ENCODE measurements at places on chromosomes 4 and X. TPM values are rescaled to one million over a fixed set of nuclear protein-coding genes. Genes with fewer than 3 reads are reported as not detected.

Gene PPP1R3F
- total RNA-seq: 22.1 TPM

Gene F8A2
- not detected for total RNA-seq

Gene MAOA
- total RNA-seq: 103 TPM

Gene CSAG2
- total RNA-seq: not detected

DNA sequence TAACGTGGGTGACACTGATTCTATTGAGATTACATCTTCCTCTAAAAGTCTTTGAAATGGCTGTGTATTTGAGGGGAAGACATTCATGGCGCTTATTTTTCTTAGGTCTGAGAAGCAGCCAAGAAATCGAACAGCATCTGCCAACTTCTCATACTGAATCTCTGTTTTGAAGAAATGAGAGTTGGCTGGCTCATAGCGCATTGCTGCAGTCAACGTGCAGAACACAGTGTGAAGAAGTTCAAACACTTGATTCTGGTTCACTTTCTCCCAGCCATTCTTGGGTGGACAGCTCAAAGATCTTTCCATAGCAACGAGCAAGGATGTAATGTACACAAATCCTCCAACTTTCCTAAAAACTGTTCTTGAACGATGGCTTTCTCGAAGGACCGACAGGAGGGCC lies 156.5 kb downstream of the WDFY3 start:
- DNase-seq: no peak

DNA sequence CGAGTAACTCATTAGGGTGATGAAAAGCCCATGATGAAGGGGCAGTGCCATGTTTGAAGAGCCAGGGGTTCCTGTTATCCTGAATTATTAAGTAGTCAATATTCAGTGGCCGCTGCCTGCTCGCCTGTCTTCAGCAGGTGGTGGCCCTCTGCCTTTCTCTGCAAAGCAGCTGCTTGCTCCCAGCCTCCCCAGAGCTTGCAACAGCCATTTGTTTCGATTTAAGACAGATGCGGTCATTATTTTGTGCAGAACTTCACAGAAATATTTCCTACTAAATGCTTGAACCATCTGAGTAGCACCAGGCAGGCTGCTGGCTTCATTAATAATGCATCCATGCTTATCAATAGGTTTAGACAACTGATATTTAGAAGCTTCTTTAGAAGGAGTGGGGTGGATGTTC lies 104.3 kb upstream of the TTC29 start:
- no peak for DNase-seq

DNA sequence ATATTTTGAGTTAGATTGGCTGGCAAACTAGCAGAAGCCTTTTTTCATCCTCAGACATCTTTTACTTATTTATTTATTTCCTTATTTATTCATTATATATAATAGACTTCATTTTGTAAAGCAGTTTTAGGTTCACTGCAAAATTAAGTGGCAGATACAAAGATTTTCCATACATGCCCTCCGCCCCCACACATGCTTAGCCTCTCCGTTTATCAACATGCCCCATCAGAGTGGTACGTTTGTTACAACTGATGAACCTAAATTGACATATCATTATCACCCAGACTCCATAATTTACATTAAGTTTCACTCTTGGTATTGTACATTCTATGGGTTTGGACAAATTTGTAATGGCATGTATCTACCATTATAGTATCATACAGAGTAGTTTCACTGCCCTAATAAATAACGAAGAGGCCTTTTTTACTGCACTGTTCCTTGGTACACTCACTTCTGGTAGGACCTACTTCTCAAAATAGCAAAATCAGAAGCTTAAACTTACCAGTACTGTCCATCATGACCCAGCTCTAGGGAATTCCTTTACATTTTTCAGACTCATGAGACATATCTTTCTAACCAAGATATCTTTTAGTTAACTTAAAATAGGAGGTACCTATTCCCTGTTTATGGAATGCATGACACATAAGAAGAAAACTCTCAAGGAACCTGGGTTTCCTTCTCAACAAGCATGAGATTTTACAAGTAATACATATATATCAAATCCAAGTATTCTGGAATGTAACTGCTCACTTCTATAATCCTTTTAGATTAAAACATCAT lies 4.8 kb upstream of the TMPRSS11B start:
- no peak for DNase-seq

DNA sequence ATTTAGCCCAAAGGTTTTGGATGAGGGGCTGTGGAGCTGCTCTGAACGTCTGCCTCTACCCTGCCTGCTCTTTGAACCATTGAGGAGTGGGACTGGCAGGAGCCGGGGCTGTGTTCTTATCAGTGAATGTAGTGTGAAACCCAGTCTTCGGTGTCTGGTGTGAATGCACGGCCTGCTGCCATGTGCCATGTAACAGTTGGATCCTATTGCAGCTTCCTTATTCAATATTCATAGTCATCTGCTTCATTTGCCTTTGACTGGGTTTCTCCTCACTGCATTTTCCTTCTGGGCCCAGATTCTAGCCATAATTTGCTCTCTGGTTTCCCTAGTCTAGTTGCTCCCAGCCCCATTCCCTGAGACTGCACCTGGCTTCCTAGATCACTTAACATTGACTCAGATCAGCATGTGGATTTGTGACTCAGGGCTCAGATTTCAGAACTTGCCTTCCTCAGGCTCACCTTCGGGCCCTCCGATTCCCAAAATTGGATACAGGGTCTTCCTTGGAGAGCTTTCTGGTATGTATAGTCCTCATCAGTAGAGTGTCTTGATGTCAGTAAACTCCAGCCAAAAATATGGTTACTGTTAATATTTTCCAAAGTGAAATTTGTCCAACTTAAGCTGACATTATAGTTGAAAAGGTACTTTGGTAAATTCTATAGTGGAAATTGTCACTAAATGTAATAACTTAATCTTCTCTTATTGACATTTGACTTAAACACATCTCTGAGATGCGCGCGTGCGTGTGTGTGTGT lies 94.0 kb upstream of the DDIT4L start:
- DNase-seq: no peak

DNA sequence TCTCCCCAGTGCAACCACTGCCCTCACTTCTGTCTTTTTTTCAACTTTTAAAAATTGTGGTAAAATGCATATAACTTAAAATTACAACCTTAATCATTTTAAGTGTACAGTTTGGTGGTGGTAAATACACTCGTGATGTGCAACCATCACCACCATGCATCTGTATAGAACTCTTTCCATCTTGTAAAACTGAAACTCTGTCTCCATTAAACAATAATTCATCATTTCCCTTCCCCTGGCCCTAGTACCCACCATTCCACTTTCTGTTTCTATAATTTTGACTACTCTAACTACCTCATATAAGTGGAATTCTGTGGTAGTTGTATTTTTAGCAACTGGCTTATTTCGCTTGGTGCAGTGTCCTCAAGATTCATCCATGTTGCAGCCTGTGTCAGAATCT lies 6.8 kb upstream of the CTBP1 start:
- no peak for DNase-seq

Gene EDA
- 12.8 TPM for total RNA-seq

DNA sequence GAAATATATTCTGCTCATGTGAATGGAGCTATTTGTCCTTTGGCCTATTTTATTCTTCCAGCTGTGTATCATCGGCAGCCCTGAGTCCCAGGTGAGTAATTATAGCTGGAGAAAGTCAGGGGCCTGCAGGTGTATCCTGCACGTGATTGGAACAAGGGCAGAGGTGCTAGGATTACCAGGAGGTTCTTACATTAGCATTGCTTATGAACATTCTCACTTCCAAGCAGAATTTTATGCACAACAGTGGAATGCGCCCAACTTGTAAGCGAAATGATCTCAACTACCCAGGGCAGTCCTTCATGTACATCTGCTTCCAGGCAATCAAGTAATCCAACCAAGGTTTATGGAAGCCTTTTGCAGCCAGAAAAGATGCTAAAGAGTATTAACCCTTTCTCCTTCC lies 68.9 kb upstream of the NRK start:
- DNase-seq: no peak

- DNase-seq: no peak
Observed at GRCh38 chrX:50680990-50681389, 133.0 kb downstream of the SHROOM4 start.

Gene VSIG4
- 42.1 TPM for total RNA-seq

- DNase-seq: no peak
Observed at GRCh38 chrX:42442745-42443144, 335.2 kb downstream of the PPP1R2C start.

Gene CCDC160
- not detected for total RNA-seq

Gene LRCH2
- total RNA-seq: 1.6 TPM

GRCh38 chr4:156515295-156515694 lies 456.3 kb downstream of the PDGFC start:
- no peak for DNase-seq

- DNase-seq: no peak
Observed at GRCh38 chr4:64146030-64146429, 263.2 kb downstream of the TECRL start.

GRCh38 chrX:47877327-47877726 lies 40.6 kb downstream of the ZNF81 start:
- DNase-seq: no peak

Gene ARHGAP36
- not detected for total RNA-seq

DNA sequence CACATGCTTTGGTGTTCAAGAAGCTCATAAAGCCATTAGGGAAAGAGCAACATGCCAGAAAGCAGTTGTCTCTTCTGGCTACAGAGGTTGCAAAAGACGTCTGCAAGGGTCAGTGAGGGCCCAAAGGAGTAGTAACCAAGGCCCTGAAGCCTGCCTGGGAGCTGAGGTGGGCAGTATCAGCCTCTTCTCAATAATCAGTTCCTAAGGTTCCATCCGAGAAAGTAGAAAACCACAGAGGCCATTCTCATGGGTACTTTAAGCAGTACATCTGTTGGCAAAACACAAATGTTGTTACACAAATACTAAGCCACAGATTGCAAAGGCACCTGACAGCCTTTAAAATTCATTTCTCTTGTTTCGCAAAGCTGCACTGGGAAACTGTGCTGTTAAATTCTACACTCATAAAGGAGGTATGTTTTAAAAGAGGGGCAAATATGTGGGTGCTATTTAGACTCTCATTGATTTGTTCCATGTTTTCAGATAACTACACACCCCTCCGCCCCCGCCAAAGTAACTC lies 37.7 kb downstream of the MECP2 start:
- no peak for DNase-seq

DNA sequence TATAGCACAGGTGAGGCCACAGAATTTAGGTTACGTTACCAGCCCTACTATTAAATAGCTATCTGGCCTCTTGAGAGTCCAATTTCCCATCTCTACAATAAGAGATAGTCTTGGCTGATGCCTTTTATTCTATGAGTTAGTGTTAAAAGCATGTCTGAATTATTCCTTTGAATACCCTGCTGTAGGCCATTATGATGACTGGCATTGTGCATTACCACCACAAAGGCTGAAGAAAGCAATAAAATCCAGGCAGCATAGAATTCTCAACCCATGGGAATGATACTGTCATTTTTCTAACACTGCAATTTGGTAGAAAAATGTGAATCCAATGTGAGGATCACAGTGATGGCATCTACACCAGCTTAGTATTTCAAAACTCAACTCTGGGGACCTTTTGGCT lies 51.4 kb downstream of the OTC start:
- no peak for DNase-seq

DNA sequence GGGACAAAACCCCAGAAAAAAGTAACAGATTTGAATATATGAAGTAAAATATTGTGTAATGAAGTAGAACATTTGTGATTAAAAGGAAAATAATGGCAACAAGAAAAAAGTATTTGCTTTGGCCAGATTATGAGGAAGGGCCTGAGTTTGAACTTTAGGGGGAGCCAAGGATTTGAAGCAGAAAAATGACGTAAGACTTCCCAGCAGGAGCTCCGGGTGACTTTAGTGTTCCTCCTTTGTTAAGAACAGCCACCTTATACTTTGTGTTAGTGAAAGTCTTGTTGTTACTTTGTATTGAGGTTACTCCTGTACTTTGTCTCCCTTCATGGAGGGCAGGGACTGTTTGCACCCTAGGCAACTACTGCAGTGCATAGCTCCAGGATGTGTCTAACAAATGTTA lies 41.1 kb downstream of the DCUN1D4 start:
- DNase-seq: no peak

- no peak for DNase-seq
Observed at GRCh38 chr4:165667969-165668368, 205.1 kb upstream of the TLL1 start.

Gene DSPP
- not detected for total RNA-seq

Gene C4orf17
- total RNA-seq: not detected

Gene FAT4
- 6.1 TPM for total RNA-seq

Gene TNMD
- not detected for total RNA-seq

DNA sequence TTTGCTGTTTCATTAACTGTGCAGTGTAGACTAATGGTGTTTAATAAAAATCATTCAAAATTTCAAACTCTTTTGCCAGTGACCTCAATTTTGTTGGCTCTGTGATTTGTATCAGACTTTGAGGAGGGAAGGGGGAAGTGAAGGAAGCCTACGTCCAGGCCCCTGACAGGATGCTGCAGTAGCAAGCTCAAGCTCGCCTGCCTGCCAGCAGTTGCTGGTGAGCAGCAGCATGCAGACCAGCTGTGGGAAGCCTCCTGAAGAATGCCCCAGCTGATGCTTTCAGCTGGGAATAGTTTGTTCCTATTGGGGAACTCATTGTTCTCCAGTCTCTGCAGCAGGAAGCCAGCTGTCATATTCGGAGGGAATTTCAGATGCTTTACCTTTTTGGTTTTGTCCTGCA lies 495.2 kb downstream of the AFF2 start:
- DNase-seq: peak; percentile 24

DNA sequence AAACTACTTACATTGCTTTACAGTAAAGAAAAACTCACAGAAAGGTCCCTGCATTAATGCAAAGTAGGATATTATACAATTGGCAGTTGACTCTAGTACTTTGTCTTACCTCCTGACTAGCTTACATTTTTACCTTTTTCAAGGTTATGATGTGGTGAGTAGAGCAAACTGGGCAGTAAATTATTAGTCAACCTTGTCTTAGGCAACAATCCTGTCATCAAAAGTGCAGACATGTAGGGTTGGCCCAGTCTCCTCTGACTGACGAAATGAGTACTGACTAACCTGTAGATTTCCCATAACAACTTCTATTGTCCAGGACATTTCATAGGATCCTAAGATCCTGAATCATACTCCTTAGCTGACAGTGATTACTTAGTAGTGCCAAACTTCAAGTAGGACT lies 142.0 kb upstream of the NUDT6 start:
- no peak for DNase-seq

DNA sequence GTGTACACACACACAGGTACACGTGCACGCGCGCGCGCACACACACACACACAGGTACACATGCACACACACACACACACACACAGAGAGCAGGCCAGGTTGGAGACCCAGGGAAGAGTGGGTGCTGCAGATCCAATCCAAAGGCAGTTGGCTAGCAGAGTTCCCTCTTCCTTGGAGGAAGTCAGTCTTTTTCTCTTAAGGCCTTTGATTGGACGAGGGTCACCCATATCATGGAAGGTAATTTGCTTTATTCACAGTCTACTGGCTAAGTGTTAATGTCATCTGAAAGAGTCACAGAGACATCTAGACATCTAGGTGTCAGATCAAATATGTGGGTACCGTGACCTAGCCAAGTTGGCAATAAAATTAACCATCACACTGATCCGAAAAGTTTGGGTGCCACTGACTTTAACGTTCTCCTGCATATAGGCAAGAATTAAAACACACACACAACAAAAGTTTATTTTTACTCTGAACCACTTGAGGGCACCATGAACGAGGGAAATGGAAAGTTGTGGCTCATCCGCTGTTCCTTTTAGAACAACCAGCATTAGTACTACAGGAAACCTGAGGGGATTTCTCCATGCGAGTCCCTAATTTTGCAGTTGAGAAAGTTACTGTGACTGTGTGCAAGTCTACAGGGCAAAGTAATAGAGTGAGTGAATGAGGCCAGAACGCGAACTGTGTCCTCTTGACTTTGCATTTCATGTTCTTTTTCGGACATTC lies 66.0 kb upstream of the STOX2 start:
- DNase-seq: no peak

Gene EIF2S3
- total RNA-seq: 76.8 TPM

GRCh38 chrX:131818297-131818936 lies 204.7 kb upstream of the STK26 start:
- DNase-seq: no peak

Data from left ventricle myocardium superior (tissue), 1 donor.